Natural killer cell (primary cell): ENCODE measurements at places on chromosomes 13 and 19. TPM values are rescaled to one million over a fixed set of nuclear protein-coding genes. Genes with fewer than 3 reads are reported as not detected.

- no peak for DNase-seq
Measured at GRCh38 chr19:595326-596262, 5.9 kb downstream of the HCN2 start.

DNA sequence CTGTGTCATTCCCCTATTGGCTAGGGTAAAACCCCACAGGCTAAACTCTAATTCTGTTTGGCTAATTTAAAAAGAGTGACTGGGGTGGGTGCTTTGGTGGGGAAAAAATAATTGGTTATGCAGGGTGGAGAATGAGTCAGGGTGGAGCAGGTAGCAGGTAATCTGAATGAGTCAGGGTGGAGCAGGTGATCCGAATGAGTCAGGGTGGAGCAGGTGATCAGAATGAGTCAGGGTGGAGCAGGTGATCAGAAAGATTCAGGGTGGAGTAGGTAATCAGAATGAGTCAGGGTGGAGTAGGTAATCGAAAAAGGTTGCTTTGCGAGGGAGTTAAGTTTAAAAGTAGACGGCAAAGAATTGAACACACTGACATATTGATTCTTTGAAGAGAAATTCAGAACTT is 1218.8 kb upstream of the ATXN8OS start:
- no peak for DNase-seq

GRCh38 chr13:21445759-21446158 is 13.3 kb downstream of the ZDHHC20 start:
- DNase-seq = no peak

- no peak for DNase-seq
Measured at GRCh38 chr19:10723591-10723990, 5.7 kb downstream of the DNM2 start.

- no peak for DNase-seq
Measured at GRCh38 chr13:101452519-101453485, at the start of gene ITGBL1. Gene ITGBL1 (plus strand): TSS chr13:101452675. CDS start chr13:101452834, 159 bp downstream.

DNA sequence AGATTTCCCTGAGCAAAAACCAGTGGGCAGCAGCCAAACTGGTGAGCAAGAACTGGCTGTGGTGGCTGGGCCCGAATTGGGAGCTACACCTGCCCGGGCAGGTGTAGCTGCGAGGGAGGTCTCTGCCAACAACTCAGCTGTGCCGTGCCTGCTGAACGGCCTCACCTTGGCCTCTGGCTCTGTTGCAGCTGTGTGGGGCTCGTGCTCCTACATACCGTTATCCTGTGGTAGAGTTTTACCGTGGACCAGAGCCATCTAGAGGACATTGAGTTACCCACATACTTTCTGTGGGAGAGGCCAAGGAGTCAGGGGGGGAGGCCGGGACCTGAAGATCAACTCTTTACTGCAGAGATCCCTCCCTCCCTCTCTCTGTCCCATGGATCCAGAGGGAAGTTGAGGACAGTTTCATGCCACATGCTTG is 113.2 kb downstream of the TM9SF2 start:
- DNase-seq = no peak

- DNase-seq = no peak
Measured at GRCh38 chr13:35979361-35979951, 151.7 kb downstream of the DCLK1 start.

The STAP2 gene
- total RNA-seq = 3.3 TPM

The KCNC3 gene
- 3.2 TPM for total RNA-seq

The CD33 gene
- total RNA-seq = 6.0 TPM
